Kidney epithelial cell (primary cell): ENCODE measurements at places on chromosomes 1 and 21.

DNA sequence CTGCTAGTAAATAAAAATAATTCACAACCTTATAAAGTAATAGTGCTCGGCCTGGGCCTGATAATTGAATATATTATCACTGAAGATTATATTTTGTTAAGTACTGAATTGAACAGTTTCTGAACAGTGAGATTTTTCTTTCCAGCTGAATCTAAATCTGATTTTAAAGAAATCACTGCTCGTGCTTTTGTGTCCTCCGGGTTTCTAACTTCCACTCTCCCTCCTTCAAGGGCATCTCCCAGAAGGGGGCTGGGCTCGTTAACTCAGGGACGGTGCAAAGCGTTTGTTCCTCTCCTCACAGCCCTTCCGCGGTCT lies 823 bp upstream of the KIF1B start:
- no peak for DNase-seq

DNA sequence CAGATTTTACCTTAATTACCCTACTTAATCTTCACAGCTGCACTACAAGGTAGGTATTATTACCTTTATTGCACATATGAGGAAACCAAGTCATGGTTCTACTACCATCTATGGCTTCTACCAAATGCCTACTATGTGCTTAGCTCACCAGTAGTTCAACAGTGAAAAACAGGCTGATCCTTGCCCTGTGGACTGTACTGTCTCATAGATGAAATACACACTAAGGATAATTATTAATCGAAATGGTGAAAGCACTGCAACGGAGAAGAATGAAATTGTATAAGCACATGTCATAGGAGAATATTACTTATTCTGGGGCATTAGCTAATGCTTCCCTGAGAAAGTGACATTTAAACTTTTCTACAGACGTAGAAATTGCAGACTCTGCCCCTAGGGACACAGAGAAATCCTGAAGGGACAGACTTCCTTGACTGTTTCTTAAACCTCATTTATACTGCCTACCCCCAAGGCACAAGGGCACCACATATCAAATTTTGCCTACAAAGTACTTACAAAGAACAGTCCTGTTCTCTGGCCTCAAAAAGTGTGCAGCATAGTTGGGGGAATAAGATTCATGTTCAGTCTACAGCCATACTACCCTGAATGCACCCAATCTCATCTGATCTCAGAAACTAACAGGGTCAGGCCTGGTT lies 148.4 kb upstream of the ZC3H11B start:
- no peak for DNase-seq

- no peak for DNase-seq
These were observed 272.0 kb downstream of the BRINP3 start for GRCh38 chr1:190205713-190206112.

DNA sequence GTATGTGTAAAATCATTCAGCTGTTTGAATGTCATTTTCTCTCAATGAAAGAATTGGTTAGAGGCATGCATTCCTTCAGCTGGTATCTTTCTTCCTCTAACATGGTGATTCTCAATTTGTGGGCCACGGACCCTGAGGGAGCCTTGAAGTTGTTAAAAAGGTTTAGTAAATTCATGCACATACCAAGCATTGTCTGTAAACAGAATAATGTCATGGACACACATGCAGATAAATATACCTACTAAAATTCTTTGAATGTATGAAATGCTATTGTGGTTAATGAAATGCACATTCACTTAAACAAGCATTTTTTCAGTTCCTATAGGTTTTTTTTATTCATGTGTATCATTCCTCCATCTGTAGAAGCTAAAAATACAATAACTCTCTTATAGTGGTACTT lies 65.4 kb downstream of the PBX1 start:
- no peak for DNase-seq

- no peak for DNase-seq
These were observed 331.2 kb downstream of the KIF26B start for GRCh38 chr1:245485996-245486395.

DNA sequence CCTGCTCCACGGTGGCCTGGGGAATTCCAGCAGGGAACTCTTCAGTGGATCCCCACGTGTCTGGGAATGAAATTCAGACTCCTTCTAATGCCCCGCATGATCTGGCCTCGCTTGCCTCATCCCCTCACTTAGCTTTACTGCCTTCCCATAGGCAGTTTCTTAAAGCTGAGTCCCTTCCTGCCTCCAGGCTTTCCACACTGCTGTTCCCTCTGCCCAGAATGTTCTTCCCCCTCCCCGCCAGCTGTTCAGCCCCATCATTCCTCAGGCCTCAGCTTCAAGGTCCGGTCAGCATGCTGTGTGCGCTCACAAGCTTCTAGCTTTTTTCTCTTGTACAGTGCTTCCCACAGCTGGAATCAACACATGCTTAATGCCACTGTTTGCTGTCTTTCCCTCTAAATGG lies 54.9 kb upstream of the WASF2 start:
- no peak for DNase-seq

DNA sequence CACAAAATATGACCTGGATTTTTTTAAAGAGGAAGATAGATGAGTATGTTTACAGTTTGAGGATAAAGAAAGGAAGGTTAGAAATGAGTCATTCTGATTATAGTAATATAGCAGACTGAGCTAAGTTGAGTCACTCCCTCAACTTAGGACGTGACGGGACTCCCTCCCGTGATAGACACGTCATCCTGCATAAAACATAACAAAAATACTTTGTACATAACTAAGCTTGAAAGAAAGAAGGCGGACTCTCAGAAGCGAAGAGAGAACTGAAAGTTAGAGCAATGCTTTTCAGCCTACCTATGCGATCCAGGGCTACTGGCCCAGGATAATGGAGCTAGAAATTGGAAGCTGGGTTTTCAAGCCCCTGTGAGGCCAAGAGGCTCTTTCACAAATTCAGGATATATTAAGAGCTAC lies 53.0 kb upstream of the DESI2 start:
- DNase-seq, result peak; percentile 63

DNA sequence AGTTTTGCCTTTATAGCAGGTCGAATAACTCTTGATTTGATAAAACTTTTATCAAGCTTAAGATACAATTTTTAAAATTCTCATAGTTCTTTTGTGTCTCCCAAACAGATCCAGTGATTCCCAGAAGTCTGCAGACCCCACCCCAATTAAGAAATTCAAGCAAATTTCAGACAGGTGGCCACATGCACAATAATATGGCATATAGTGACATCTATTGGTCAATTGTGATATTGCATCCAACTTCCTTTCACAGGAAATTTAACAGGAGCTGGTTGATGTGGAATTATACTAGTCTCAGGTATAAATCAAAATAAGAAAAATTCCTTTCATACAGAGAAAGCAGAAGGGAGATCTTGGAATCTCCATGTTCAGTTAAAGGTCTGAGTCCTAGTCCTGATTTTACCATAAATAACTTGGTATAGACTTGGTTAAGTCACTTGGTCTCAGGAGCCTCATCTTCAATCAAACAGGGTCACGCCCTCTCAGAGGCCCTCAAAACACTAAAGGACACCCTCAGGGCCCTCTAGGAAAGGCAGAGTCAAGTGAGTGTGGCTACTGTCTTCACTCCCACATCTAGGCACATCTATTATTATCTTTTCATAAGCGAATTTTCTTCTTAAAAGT lies 24.1 kb downstream of the PIGM start:
- no peak for DNase-seq
